ENCODE measurements at places on chromosomes 3 and 15.

- DNase-seq: no peak
- no peaks in the 10 kb centered on the region for H3K4me1 ChIP-seq
- H3K4me3 ChIP-seq: no peak overlapping the region
- no peaks in the 10 kb centered on the region for H3K36me3 ChIP-seq
- no peaks in the 10 kb centered on the region for H3K27me3 ChIP-seq
- H3K27ac ChIP-seq: no peak overlapping the region
These were observed 220.7 kb upstream of the CADM2 start for GRCh38 chr3:84738086-84738485.

- H3K4me1 ChIP-seq: no peaks in the 10 kb centered on the region
- no peak overlapping the region for H3K27ac ChIP-seq
- H3K4me3 ChIP-seq: no peak overlapping the region
- no peaks in the 10 kb centered on the region for H3K36me3 ChIP-seq
These were observed 1.3 kb upstream of the ARL14 start for GRCh38 chr3:160675566-160676124.

DNA sequence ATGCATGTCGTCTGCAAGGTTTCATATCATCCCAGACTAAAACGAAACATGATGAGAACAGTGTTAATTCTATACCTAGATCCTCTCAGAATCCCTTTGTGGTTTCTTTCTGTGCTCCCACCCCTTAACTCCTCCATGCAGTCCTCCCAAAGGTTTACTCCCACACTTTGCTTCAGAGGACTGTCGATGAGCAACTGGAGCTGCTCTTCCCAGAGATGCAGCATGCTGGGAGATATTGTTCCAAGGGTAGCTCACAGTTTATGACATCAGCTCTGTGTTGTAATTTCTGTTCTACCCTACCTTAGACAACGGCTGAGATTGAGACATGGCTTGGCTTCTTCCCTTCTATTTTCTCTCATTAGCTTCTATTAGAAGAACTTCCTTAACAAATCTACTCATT, 313.0 kb upstream of the COL8A1 start:
- H3K36me3 ChIP-seq: no peaks in the 10 kb centered on the region
- DNase-seq: no peak
- no peaks in the 10 kb centered on the region for H3K4me1 ChIP-seq
- no peak overlapping the region for H3K27ac ChIP-seq
- H3K4me3 ChIP-seq: no peak overlapping the region
- no peaks in the 10 kb centered on the region for H3K27me3 ChIP-seq

GRCh38 chr15:101107625-101108460, 144.0 kb downstream of the CHSY1 start:
- no peak for DNase-seq
- H3K27ac ChIP-seq: no peak overlapping the region
- H3K27me3 ChIP-seq: no peaks in the 10 kb centered on the region
- no peak overlapping the region for H3K4me3 ChIP-seq
- H3K4me1 ChIP-seq: no peaks in the 10 kb centered on the region

DNA sequence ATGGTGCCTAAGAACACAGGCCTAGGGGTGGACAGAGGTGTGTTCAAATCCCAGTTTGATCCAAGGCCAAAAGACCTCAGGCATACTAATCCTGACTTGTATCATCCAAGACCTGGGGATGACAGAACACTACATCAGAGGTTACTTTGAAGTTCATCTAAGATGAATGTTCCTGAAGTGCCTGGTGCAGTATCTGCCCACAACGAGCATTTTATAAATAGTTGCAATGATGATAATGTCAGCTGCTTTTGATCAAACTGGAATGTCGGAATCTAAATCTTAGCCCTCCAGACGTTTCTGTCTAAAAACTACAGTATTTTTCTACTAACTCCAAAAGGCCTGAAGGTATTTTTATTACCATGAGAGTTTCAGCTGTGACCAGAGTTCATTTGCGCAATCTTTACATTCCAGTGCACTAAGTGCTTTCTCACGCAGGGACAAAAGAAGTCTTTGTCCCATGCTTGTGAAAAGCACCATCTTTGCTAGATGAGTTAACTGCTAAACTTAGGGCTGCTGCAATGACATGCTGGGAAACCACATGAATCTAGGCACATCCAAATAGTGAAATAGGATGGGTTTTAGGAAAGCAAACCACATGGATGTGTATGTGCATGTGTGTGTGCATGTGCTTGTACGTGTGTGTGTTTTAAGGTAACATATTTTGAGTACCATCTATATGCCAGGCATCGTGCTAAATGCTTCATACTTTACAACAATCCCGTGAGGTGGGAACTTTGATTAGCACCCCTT, 18.1 kb downstream of the ANXA2 start:
- H3K27me3 ChIP-seq: no peaks in the 10 kb centered on the region
- peaks cover 56% of the 10 kb centered on the region for H3K36me3 ChIP-seq
- no peaks in the 10 kb centered on the region for H3K4me1 ChIP-seq
- no peak overlapping the region for H3K4me3 ChIP-seq
- H3K27ac ChIP-seq: no peak overlapping the region

DNA sequence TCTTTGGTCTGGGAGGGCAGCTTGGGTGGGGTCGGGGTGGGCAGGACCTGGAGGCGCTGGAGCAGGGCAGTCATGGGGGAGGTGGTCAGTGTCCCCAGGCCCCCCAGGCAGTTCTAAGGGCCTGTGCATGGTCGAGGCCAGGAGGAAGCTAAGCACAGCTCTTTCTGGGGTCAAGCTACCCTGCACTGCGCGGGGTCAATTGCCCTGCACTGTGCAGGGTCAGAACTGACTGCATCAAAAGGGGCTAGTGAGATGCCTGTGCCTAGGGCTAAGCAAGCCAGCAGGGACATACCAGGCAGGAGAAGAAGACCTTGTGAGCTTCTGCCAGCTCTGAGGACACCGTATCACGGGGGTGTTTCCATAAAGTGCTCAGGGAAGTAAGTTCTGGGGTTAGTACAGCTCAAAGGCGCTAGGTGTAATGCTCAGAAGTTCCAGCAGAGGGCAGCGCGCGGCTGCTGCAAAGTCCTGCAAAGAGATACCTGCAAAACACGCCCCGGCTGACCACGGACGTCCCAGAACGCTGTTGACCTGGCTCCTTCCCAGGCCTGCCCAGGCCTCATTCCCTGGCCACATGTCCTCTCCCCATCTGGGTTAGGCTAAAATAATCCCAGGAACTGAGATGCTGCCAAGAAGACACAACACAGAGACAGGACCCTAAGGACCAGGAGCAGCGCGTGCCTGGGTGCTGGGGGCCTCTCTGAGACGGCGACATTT, 18.8 kb upstream of the IQSEC1 start:
- H3K4me1 ChIP-seq: peaks cover 47% of the 10 kb centered on the region
- no peaks in the 10 kb centered on the region for H3K36me3 ChIP-seq
- no peak overlapping the region for H3K27ac ChIP-seq
- H3K4me3 ChIP-seq: no peak overlapping the region

GRCh38 chr15:69424001-69424400, 9.9 kb downstream of the KIF23 start:
- no peak overlapping the region for H3K4me3 ChIP-seq
- no peaks in the 10 kb centered on the region for H3K4me1 ChIP-seq
- H3K36me3 ChIP-seq: no peaks in the 10 kb centered on the region
- no peak overlapping the region for H3K27ac ChIP-seq
- no peaks in the 10 kb centered on the region for H3K27me3 ChIP-seq

- no peaks in the 10 kb centered on the region for H3K4me1 ChIP-seq
- no peaks in the 10 kb centered on the region for H3K36me3 ChIP-seq
- no peak overlapping the region for H3K4me3 ChIP-seq
These were observed 112.3 kb downstream of the CHCHD6 start for GRCh38 chr3:126816298-126816697.

DNA sequence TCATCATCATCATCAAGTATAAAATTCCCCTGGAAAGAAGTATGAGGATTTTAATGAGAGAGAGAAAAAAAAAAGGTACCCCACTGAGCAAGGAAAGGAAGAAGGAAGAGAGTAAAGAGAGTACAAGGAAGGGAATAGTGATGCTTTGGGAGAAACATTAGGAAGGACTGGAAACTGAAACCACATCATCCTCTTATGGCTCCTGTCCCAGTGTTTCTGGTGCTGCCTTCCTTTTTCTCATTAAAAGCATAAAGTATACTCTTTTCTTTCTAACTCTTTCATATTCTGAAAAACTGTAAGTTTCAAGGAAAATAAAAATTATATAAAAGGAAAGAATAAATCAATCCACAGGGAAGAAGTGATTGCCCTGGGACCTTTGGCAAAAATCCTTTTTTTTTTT, 616.4 kb upstream of the CBLB start:
- H3K4me3 ChIP-seq: no peak overlapping the region
- no peaks in the 10 kb centered on the region for H3K27me3 ChIP-seq
- H3K27ac ChIP-seq: no peak overlapping the region
- H3K36me3 ChIP-seq: no peaks in the 10 kb centered on the region
- DNase-seq: no peak

DNA sequence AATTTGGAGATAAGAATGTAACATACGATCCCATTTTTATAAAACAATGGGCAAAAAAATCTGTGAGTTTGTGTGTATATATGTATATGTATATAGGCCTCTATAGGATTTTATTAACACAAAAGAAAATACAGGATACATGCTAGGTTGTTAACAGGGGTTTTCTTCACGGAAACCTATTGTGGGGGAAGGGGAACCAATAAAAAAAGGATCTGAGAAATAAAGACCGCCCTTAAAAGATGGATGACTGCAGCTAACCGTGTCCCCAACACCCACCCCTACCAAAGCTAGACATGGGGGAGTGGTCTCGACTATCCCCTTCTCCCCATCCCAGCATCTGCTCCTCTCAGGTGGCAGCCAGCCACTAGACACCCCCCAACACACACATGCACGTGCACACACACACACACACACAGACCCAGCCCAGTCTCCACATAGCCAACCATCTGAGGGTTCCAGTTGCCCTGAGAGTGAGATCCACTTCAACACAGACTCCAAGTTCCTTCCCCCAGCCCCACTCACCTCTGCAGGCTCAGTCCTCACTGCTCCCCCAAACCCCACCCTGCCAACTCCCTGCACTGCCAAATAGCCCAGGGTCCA, 132.9 kb downstream of the TPRA1 start:
- peaks cover 3% of the 10 kb centered on the region for H3K4me1 ChIP-seq
- H3K36me3 ChIP-seq: no peaks in the 10 kb centered on the region
- H3K27ac ChIP-seq: no peak overlapping the region
- DNase-seq: no peak

DNA sequence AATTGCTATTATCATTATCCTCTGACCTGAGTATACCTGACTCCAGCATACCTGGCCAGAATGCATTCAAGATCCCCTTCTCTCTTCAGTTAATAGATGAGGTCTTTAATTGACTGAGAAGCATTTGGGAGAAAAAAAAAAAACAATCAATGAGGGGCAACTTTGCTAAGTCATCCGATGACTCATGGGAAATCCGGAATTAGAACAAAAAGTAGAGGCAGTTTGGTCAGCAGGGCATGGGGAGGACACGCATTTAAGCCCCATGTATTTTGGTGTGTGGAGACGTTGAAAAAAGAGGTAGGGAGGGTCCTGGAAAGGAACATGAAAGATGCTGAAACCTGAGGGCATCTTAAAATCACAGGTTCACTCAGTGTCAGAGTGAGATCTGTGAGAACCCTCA, 256.2 kb downstream of the RORA start:
- DNase-seq: no peak
- no peak overlapping the region for H3K27ac ChIP-seq
- no peak overlapping the region for H3K4me3 ChIP-seq
- H3K27me3 ChIP-seq: no peaks in the 10 kb centered on the region

- H3K27ac ChIP-seq: peak overlapping the region; percentile 43
- H3K27me3 ChIP-seq: no peaks in the 10 kb centered on the region
- peak; percentile 62 for DNase-seq
- peak overlapping the region; percentile 59 for H3K4me3 ChIP-seq
- peaks cover 12% of the 10 kb centered on the region for H3K4me1 ChIP-seq
These were observed 3.5 kb upstream of the MNS1 start for GRCh38 chr15:56468401-56468800.

- H3K36me3 ChIP-seq: no peaks in the 10 kb centered on the region
- no peak overlapping the region for H3K27ac ChIP-seq
- peaks cover 22% of the 10 kb centered on the region for H3K4me1 ChIP-seq
These were observed 216.0 kb downstream of the TLE3 start for GRCh38 chr15:69881766-69882165.

GRCh38 chr3:20648921-20649381, 462.9 kb upstream of the SGO1 start:
- no peaks in the 10 kb centered on the region for H3K36me3 ChIP-seq
- no peaks in the 10 kb centered on the region for H3K4me1 ChIP-seq
- no peak for DNase-seq
- no peak overlapping the region for H3K27ac ChIP-seq

DNA sequence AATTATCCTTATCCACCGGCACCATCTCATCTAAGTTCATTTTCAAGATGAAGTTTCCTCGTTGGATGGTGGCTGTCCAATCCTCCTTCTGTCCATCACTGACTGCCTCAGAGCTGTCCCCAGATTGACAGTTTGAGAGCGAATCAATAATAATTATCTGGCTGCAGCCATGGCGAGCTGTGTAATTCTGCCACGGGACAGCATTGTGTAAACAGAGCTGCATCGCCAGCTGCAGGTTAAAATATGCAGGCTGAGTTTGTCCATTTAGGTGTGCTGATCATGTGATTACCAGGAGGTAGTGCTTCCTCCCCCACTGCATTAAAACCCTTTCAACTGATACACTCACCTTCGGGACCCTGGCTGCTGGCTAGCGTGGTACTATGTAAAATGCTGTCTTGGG, 461.9 kb upstream of the ONECUT1 start:
- no peak for DNase-seq
- no peaks in the 10 kb centered on the region for H3K4me1 ChIP-seq
- no peak overlapping the region for H3K27ac ChIP-seq
- H3K4me3 ChIP-seq: no peak overlapping the region
- H3K36me3 ChIP-seq: no peaks in the 10 kb centered on the region

DNA sequence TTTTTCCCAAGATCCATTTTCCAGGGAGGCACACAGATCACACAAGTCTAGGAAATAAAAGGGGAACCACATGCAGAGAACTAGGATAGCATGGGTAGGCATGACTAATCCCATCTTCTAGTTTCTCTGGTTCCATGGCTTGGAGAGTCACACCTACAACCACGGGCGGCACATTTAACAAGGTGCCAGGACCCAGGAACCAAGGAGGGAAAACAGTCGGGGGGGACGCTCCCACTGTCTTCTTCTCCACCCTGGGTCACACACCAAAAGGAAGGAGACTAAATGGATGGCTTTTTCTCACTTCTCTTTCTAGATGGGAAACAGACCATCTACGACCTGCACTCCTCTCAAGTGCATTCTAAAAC, 4.6 kb upstream of the SMCO1 start:
- DNase-seq: peak; percentile 55
- no peaks in the 10 kb centered on the region for H3K27me3 ChIP-seq
- H3K27ac ChIP-seq: no peak overlapping the region

GRCh38 chr3:120636795-120637401, 40.8 kb downstream of the NDUFB4 start:
- H3K27ac ChIP-seq: no peak overlapping the region
- H3K36me3 ChIP-seq: no peaks in the 10 kb centered on the region
- no peaks in the 10 kb centered on the region for H3K4me1 ChIP-seq
- H3K4me3 ChIP-seq: no peak overlapping the region
- DNase-seq: no peak
